ENCODE measurements at places on chromosomes 7 and 10.
A peak's percentile ranks its signal among the peaks of the same experiment; 100 is the strongest.

GRCh38 chr7:22842973-22843372 is 20.3 kb upstream of the TOMM7 start:
- DNase-seq = no peak

GRCh38 chr10:110859206-110859972 is 12.3 kb upstream of the PDCD4 start:
- no peak for DNase-seq

DNA sequence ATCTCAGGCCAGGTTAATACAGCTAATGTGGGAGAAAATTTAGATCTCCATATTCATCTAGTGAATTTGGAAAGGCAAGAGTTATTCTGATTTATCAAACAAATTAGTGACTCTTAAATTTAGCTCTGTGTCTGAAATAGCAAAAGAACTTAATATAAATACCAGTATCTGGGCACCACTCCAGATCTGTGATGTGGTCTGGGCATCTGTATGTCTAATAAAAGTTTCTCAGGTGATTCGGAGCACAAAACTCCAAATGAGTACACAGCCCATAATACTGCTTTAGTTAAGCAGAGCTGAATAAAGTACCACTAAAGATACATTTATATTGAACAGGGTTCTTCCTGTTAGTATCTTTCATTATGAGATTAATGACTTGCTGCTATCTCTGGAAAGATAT is 261.4 kb downstream of the BAMBI start:
- DNase-seq = no peak

- DNase-seq = peak; percentile 79
Measured at GRCh38 chr10:72086466-72087391, 1.6 kb downstream of the SPOCK2 start.

DNA sequence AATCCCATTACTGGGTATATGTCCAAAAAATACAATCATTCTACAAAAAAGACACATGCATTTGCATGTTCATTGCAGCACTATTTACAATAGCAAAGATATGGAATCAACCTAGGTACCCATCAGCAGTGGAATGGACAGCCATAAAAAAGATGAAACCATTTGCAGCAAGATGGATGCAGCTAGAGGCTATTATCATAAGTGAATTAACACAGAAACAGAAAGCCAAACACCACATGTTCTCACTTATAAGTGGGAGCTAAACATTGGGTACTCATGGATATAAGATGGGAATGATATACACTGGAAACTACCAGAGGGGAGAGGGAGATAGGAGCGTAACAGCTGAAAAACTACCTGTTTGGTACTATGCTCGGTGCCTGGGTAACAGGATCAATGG is 154.0 kb downstream of the TMEM26 start:
- DNase-seq = no peak

DNA sequence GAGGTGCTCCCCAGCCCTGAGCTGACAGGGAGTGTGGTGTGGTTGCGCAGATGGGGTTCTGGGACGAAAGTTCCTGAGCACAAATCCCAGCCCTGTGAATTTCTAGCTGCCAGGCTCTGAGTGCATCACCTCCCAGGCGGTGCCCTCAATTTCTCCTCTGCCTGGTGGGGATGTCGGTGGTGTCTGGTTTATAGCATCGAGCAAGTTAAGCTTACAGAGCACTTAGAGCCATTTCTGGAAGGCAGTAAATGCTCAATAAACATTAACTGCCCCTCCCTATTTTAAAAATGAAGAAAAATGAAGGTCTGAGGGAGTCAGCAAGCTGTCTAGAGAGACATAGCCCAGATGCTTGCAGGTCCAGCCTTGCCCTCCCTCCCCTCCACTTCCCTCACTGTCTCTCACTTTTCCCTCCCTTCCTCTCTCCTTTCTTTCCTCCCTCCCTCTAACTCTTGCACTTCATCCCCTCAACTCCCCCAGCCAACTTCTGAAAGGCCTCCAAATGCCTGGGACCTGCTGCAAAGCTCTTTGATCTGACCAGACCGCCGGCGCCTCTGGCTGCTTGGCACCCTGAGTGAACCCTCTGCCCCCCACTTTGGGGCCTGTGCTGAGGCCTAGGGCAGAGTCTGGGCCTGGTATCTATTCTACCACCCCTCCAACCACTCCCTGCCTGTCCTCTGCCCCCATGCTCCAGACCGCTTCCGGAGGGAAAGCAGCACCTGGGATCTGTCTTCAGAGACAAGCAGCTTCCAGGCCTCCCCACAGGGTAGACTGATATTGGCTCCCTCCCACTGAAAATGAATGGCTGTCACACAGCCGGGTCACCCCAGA is 438.3 kb downstream of the RPS24 start:
- no peak for DNase-seq

- no peak for DNase-seq
Measured at GRCh38 chr7:80362677-80363076, 149.2 kb downstream of the GNAT3 start.

DNA sequence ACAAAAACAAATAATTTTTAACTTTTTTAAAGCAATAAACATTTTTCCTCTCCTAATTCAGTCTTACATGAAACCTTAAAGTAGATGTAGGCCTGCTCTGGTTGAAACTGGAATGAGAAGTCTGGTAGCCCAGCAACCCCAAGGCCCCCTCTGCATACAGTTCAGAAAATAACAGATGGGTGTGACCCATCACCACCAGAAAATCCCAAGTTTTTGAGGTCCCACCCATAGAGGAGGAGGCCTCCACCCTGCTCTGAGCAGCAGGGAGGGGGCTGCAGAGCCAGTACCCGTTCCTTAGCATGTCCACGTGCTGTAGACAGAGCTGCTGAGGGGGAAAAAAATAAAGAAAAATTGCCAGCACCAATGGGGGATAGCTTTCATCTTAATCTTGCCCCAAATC is 122.7 kb downstream of the WNT2 start:
- no peak for DNase-seq

GRCh38 chr7:22559829-22560489 is 60.0 kb upstream of the STEAP1B start:
- DNase-seq = peak; percentile 22

DNA sequence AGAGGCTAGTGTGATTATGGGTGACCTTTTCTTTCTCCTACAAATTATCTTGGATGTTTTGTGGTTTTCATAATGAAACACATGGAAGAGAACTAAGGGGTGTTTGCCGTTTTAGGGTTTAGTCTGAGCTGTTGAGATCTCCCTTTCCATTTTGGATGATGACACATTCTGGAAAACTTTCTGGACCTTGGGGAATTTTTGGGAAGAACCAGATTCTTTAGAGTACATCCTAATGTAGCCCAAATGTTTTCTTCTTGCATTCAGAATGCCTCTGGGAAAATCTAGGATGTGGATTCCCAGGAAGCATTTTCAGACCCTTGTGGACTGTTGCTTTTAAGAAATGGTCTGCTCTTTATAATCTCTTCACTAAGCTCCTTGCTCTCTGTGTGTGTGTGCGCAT is 165.7 kb downstream of the SORCS3 start:
- DNase-seq = no peak

DNA sequence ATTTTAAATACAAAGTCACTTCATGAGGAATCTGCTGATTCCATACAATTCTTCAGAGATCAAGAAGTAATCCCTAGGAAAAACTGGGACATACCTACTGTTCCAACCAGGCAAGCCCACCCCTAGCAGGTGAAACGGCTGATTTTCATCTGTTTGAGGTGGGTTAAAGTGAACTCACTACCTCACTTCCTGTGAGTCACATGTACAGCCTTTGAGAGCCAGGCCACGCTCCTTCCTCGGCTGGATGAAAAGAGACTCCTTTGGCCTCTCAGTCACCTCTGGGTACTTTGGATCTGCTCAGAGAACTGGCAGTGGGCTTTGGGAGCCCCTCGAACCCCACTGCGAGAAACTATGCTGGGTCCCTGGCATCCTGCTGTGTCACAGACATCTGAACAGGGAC is 68.2 kb downstream of the CHST15 start:
- DNase-seq = no peak

DNA sequence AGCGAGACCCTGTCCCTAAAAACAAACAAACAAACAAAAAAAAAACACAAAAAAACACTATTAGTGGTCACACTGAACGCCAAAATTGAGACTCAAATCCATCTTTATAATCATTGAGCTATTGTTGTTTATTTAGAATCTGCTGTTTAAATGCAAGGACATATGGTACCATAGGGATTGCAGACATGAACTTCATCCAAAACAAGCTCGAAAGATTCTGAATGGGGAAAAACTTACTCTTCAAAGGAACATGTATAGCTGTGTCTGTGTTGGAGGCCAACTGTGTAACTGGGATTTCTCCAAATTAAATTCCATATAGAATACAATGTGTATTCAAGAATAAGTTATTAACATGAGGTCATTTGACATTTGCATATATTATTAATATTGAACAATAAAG is 74.7 kb upstream of the GPR158 start:
- no peak for DNase-seq

DNA sequence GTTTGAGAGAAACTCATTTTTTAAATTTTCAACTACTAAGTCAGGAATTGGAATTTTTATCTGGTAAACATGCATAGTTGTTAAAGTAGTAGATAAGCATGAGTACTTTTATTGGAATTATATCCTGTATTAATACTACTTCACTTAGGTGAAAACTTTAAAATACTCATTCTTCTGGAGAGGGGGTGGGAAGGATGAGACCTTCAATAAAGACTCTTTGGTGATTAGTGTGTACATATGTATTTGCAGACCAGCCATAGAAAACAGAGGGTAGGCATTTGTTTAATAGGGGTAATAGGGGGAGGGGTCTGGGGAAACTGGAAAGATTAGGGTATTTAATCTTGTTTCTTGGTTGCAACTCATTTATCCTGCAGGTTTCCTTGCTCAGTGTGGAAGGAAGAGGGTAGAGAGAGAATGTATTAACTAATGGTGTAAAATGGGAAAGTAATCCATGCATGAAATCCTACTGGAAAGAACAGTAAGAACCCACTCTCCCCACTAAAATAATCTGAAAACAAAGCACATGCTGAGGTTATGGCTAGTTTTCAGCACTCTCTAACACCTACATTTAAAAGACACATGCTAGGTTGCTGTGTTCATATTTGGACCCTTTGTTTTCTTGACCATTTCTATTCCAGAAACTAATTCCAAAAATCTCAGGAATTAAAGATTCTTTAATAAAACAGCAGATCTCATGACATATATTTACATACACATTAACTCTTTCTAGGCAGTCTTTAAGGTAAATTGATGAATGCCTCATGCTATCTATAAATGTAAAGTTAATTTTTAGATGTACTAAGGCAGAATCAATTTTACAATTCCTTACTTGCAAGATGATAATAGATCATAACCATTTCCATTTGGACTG is 6.2 kb upstream of the IGF2BP3 start:
- DNase-seq = no peak

DNA sequence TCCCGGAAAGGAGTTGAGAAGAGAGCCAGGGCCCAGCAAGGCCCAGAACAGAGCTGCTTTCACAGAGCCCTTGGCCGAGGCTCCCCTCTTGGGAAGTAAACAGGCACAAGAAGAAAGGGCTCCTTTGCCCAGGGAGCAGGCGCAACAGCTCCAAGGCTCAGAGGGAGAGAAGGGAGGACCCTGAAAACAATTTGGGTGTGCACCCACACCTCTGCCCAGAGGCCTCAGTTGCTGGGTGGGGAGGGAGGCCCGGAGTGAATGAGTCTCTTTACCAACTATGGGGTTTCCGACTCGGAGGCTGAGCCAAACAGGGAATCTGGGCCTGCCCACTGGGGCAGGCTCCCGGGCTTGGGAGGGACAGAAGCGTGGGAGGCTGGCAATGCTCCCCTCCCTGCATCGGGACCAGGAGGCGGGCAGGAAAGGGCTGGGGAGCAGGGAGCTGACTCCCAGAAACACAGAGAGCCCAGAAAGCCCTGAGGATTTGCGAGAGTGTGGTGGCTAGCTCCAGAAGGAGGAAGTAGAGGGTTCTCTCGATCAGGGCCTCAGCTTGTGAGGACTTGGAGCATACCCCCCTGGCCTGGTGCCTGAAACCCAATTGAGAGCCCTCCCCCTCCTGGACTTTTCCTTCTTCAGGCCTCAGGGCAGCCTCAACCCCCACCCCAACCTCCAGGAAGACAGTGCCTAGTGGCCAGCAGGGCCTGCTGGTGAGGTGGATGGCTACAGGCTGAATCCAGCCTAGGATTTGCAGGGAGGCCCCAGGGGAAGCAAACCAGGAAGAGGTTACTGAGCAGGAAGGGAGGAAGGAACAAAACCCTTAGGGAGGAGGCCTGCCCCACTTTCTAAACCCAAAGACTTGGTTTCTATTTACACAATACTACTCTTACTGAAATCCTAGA is 6.2 kb downstream of the C10orf105 start:
- DNase-seq = peak; percentile 22

DNA sequence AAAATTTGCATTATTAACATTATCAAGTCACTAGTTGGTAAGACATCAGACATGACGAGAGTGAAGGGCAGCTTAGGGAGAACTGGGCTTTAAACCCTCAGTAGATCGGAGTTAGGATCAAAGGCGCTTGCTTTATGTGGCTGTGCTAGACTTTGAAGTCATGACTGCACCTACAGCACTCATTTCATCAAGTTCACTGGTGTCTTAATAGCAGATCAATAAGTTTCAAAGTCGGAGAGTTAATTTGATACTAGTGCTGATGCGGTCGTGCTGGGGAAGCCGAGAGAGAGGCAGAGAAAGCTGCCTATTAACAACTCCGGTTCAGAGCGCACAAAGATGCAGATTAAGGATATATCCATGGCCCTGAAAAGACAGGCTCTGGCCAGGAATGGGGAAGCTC is 172.9 kb downstream of the TCF7L2 start:
- no peak for DNase-seq

DNA sequence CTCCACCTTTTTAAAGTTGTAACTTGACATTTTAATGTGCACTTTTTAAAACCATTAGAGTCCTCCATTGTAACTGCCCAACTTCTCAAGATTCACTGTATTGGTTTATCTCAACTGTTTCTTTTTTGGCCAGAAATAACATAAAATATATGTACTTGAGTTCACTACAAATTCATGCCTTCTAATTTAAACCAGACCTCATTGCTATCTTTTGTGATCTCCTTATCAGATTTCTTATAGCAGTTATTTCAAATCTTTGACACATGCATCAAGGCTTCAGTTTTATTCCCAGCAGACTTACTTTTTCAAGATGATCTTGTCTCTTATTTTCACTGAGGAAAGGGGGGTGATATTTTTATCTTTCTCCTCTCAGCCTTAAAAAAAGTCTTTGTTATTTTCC is 154.3 kb downstream of the PHF14 start:
- DNase-seq = no peak

DNA sequence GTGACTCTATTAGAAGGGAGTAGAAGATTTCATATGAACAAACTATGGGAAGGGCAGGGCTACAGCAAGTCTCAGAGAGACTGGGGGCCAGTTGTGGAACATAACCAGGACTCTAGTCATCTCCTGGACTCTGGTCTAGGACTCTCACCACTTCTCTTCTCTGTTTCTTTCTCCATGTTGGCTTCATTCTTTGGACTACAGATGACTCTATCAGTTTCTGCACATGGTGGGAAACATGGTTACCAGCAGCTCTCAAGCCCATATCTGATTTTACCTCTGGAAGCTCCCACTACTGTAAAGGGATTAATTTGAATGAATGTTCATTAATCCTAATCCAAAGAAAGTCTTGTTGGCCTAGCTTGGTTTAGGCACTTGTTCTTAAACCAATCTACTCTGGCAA is 84.7 kb downstream of the LRGUK start:
- DNase-seq = no peak

All from activated gamma-delta T cell treated with Interleukin-2 at 50 U/mL for 16 hours (primary cell).